NT2/D1 (cell line): ENCODE measurements at places on chromosomes 13 and 19.

DNA sequence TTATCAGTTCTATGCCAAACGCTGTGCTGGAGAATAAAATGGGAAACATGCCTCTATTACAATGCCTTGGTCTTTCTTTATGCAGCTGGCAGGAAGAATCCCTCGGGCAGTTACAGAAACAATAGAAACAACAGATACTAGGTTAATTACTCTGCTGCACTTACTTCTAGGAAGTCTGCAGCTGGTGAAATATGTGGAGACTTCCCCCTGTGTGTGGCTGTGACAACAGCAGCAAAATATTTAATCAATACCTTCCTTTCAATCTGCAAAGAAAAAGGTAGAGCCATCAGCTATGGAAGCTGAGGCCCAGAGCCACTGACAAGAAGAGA lies 9.9 kb downstream of the STOML3 start:
- DNase-seq: no peak

DNA sequence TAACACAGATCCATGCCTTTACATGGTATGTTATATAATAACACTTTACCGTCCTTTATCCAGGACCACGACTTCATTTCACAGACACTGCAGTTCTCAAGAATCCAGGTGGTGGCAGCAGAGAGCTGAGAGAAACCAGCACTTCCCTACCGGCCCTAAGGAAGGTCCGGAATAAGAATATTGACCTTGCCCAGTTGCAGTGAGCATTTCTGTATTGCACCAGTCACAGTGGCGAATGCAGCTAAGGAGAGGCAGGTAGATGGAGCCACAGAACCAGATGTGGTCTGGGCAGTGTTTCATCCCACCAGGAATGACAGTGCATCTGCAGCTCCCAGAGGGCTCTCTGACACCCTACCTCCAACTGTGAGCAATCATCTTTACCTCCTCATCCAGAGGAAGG lies 44.6 kb downstream of the ZNF787 start:
- no peak for DNase-seq

GRCh38 chr13:51562011-51562671 lies 22.1 kb upstream of the WDFY2 start:
- no peak for DNase-seq

GRCh38 chr13:62635161-62635560 lies 1219.5 kb upstream of the PCDH20 start:
- no peak for DNase-seq

- no peak for DNase-seq
These were observed 113.4 kb downstream of the UFM1 start for GRCh38 chr13:38463048-38463447.

DNA sequence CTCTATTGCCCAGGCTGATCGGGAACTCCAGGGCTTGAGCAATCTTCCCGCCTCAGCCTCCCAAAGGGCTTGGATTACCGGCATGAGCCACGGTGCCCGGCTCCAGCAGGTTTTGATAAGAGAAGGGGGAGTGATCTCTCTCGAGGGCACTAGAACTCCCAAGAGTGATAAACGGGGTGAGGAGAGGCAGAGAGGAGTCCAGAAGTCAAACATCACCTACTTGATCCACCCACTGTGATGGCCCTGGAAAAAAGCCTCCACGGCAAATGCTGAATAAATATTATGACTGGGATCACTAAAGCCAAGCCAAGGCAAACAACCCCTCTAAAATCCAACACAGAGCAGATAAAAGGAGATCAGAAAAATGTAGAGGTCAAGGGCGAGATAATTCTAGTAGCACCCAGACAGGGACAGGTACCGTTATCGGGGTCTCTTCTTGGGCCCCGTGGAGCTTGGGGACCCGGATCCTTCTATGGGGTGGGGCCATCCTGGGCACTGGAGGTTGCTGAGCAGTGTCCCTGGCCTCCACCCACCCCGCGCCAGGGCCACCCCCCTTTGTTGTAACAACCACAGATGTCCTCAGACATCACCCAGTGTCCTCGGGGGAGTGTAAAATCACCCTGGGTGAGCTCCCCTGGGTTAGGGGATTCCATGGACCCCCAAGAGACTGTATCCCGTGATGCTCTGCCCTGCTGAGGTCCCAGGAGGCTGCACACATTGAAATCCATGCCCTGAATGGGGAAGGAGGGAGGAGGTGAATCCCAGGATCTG lies 3.7 kb upstream of the CREB3L3 start:
- DNase-seq: no peak

DNA sequence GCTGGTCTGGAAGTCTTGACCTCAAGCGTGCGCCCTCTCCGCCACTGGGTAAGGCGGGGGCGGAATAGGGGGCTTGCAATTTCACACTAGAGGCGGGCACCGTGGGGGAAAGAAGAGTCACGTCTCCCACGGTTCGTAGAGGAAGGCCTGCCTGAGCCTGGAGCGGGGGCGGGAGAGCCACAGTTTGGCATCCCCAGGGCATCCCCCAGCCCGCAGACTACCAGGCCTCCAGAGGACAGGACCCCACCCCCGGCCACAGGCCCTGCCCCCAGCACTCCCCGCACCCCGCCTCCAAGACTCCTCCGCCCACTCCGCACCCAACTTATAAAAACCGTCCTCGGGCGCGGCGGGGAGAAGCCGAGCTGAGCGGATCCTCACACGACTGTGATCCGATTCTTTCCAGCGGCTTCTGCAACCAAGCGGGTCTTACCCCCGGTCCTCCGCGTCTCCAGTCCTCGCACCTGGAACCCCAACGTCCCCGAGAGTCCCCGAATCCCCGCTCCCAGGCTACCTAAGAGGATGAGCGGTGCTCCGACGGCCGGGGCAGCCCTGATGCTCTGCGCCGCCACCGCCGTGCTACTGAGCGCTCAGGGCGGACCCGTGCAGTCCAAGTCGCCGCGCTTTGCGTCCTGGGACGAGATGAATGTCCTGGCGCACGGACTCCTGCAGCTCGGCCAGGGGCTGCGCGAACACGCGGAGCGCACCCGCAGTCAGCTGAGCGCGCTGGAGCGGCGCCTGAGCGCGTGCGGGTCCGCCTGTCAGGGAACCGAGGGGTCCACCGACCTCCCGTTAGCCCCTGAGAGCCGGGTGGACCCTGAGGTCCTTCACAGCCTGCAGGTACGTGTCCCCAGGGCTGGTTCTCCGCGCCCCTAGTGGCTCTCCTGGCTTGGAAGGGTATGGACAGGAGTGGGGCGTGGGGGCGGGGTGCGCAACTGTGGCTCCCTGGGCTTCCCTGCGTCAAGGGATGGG lies at the start of gene ANGPTL4:
TSS of gene ANGPTL4 (plus strand) at position 353 of the 969 bp plus-strand sequence. CDS start at position 520, 167 bp downstream.
- no peak for DNase-seq
